ENCODE measurements at places on chromosomes 2 and 18.

GRCh38 chr2:120541553-120541932, 194.1 kb upstream of the GLI2 start:
- DNase-seq = no peak

DNA sequence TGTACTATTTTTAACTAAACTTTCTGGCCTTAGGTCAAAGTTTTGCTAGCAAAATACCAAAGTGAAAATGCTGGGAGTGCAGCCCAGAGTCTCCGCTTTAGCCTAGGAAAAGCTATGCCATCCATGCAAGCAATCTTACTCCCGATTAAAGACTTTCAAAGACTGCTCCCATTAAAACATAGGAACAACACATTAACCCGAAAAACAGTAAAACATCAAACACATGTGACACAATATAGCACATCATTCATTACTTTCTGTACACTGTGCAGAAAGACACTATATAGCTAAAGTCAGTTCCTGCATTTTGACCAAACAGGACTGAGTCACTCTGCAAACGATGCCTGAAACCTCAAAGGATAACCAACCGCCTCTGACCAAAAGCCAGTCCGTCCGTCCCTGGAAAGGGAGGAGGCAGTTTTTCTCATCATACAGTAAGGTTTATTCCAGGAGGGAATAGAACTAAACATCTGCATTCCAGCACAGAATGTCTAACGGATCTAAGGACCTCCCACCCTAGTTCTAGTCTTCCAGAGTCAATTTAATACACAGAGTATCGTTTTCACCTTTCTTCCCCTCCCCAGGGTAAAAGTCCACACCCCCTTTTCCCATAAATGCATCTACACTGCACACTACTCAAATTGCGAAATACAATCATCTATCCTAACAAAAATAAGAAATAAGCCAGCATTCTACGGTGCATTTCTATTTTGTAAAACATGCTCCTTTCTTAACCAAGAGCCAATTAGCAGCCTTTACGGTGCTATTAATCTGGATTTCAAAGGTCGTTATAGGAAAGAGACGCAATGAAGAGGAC, 1.7 kb downstream of the ROCK2 start:
- DNase-seq = no peak

- DNase-seq = no peak
Measured at GRCh38 chr18:49682173-49682802, 120.4 kb downstream of the LIPG start.

- DNase-seq = no peak
Measured at GRCh38 chr2:39136799-39137198, 15.9 kb upstream of the SOS1 start.

DNA sequence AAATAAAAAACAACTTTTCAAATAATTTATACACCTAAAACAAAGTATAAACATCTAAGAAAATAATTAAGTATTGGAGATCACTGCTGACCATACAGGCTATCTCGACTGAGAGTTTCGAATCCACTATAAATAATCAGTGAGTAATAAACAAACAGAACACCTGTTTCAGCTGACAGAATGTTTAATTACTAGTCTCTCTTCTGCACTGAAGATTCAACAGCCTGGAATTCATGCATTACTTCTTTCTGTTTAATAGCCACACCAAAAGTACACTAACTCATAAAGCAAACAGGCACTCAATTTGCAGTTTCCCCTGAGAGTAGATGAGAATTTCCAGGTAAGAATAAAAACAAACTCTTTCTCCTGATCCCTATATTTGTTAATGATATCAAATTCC, 138.5 kb downstream of the RBMS1 start:
- DNase-seq = no peak

GRCh38 chr18:45879681-45880655, 54.5 kb downstream of the SIGLEC15 start:
- peak; percentile 65 for DNase-seq

GRCh38 chr2:2876331-2877221, 501.0 kb downstream of the EIPR1 start:
- DNase-seq = no peak

DNA sequence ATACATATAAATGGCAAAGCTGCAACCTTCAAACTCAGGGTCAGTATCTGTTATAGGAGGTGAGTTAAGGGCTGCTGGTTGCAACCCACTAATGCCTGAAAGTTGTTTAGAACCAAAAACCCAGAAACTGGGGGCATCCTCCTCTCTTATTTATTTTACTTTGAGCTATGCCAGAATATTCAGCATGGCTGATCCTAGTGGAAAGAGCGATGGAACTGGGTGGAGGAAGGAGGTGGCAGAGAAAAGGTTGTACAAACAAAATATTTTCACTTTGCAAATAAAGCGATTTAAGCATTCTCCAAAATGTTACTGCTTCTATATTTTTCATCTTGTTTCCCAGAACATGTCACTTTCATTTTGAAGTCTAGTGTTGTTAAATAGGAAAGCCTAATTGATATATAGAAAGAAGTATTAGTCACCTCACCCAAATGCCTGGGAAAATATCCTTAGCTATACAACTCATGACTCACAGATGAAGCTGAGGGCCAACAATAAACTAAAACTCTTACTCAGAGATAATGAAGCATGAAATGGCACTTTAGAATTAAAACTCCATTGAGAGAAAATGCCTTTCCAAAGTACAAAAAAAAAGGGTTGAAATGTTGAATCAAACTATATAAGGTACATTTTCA, 251.4 kb upstream of the UBE2E3 start:
- DNase-seq = no peak

DNA sequence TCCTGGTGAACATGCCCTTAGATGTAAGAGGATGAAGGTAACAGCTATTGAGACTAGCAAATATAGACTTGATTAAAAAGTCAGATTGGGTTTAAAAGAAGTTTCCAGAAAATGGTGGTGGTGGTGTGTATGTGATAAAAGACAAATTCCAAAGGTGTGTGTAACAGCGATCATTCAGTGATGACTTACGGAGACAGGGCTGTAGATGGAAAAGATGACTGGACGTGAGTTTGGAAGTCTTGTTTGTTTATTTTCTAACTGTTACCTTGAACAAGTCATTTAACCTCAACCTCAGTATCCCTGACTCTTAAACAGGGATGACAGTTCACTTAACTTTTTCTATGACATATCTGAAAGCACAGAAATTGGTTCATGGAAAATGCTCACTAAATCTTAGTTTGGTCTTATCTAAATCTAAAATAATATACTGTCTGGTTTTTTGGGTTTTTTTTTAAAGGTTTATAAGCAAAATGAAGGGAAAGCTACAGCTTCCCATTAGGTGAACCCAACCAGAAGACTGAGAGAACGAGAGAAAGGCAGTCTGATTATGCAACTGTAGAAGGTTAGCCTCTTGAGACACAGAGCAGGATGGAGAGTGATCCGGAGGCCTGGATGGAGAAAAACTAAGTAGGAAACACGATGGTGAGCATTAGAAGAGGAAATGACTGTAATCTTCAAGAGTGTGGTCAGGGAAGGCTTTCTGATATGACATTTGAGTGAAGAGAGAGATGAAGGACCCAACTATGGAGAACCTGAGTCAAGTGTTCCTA, 71.9 kb downstream of the TCF4 start:
- DNase-seq = no peak

DNA sequence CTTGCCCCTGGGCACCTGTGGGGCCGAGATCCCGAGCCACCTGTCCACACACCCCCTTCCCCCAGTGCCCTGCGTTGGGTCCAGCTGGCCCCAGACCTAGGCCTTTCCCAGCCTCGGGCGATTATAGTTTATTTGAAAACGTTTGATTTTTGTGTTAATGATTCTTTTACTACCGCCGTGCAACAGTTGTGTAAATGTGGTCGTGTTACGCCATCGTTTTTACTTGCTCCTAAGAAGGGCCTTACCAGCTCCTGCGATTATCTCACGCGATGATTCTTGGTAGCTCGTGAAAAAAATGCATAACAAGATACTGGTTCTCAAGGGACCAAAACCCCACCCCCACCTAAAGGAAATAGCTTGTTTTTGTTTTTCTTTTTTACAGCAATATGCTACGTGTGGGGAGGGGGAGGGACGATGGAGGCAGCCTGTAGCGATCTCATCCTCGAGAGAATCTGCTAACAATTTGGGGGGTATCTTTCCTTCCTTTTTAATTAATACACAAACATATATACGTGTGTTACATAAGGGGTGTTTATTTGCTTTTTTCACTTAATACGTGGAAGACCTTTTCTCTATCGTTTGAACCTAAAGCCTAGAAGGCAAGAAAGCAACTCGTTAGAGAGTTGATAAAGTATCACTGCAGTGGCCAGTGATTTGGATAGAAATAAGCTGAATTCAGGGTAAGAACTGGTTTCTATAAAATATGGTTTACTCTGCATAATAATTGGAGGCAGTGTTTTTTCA, 1.0 kb downstream of the ZDBF2 start:
- DNase-seq = no peak

DNA sequence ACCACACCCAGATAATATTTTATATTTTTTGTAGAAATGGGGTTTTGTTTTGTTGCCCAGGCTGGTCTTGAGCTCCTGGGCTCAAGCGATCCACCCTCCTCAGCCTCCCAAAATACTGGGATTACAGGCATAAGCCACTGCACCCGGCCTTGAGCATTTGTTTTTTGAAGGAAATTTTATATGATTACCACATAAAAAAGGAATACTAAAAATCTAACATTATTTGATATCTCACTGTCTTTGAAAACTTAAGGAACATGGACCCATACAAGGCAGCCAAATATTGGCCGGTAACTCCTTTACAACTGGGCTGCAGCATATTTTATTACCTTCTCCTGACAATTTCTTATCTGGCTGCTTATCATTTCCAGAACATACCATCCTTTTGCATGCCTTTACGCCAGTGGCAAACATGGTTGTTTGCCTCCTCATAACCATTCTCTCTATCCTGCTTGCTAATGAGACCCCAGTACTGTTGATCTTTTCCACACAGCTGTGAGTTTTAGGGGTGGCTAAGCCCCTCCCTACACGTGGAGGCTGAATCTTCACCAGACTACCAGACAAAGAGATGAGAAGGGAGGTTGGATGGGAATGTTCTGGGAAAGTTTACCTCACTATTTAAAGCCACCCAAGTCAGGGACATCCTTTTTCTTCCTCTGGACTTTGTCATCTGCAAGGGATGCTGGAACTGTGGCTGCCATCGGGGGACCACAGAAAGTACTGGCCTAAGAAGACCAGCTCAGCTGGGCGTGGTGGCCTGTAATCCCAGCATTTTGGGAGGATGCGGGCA, 157.5 kb downstream of the TGIF1 start:
- no peak for DNase-seq

DNA sequence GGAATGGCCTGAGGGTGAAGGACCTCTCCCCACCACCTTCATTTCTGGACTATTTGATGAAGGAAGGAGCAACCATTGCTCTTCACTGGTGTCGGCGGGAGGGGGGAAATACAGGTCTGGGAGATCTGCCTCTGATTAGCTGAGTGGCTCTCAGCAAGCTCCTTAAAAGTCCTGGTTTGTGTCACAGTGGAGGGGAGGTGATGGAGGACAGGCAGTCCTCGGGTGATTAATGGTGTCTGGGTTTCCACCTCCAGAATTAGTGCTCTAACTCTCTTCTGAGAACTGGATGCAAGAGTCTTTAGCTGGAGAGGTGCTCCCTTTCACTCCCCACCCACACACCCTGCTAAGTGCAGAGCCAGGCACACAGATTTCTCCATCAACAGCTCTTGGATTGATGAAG, 83.2 kb downstream of the TTC32 start:
- DNase-seq = no peak

DNA sequence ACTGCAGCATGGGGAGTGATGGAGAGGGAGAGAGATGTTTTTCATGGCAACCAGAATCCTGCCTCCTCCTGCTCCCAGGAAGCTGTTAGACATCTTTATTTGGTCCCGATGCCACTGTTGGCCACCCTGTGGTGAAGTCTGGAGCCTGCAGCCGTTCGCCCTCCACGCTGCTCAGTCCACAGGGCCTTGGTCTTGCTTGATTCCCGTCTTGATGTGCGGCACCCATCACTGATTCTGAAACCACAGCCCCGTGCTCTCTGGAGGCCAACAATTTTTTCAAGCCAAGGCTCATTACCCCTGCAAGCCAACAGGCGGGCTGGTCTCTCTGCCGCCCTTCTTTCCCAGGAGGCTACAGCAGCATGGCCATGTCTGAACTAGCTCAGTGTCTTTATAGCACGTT, 24.5 kb downstream of the SIGLEC15 start:
- no peak for DNase-seq

GRCh38 chr2:45545943-45546342, 65.1 kb downstream of the SRBD1 start:
- DNase-seq = no peak

GRCh38 chr2:135047300-135047699, at the start of gene MAP3K19:
Gene MAP3K19 (minus strand): TSS chr2:135047447. CDS start chr2:135024647, 22,800 bp downstream.
- no peak for DNase-seq

- DNase-seq = no peak
Measured at GRCh38 chr2:127702395-127703009, 1.2 kb downstream of the SFT2D3 start.

- DNase-seq = peak; percentile 79
Measured at GRCh38 chr2:37982147-37982582, 57.1 kb downstream of the RMDN2 start.

DNA sequence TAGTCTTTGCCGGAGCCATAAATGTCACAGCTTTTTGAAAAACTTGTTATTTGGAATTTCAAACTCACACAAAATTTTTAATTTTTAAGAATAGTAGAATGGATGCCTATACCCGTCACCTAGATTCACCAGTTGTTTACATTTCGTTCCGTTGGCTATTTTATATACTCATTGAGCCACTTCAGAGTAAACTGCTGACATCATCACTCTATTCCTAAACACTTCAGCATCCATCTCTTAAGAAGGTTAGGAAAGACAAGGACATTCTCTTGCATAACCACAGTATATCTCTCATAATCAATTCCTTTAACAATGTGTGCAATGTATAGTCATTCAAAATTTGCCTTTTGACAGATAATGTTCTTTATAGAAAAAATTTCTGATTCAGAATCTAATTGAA, 1065.8 kb downstream of the LRP1B start:
- no peak for DNase-seq

DNA sequence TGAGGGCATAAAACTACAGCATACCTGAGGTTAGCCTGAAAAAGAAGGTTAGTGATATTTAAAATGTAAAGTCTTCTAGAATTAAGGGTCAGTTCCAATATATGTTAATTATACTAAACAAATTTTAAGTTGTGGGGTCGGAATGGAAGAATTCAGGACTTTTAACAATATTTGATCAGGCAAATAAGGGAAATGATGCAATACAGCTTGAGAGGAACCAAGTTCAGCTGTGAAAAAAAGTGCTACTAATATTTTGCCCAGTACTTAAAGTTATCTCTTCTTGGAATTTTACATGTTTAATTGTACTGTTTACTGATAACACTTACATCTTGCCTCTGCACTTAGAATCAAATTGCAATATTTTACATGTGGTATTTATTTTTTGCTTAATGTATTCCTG, 345.5 kb upstream of the CWC22 start:
- DNase-seq = no peak

- DNase-seq = no peak
Measured at GRCh38 chr2:99729104-99730025, 239.5 kb upstream of the REV1 start.

- no peak for DNase-seq
Measured at GRCh38 chr2:1741851-1742250, 2.5 kb downstream of the PXDN start.

Data from uterus (tissue), 4 donors.